ENCODE measurements at places on chromosomes 7 and 10. TPM values are rescaled to one million over a fixed set of nuclear protein-coding genes. Genes with fewer than 3 reads are reported as not detected.

Gene ADO
- total RNA-seq: 27.1 TPM

Gene INSYN2A
- 5.9 TPM for total RNA-seq

Gene DNAJB12
- total RNA-seq: 38.7 TPM

Gene AHR
- 103 TPM for total RNA-seq

Gene CARD11
- 2.0 TPM for total RNA-seq

Gene PKD2L1
- total RNA-seq: not detected

Gene GIMAP6
- total RNA-seq: 13.3 TPM

Gene SYT15
- 5.9 TPM for total RNA-seq

Gene NXPH1
- total RNA-seq: not detected

Gene ANKRD7
- 0.32 TPM for total RNA-seq

Gene IQUB
- total RNA-seq: 0.32 TPM

Gene AGR2
- 156 TPM for total RNA-seq

Gene MYL10
- total RNA-seq: not detected

Gene SPAG6
- total RNA-seq: 4.9 TPM

Gene IFIT1
- 11.4 TPM for total RNA-seq

Gene CYP2E1
- 0.98 TPM for total RNA-seq

Gene KDM7A
- total RNA-seq: 37.1 TPM

Gene COA1
- total RNA-seq: 39.0 TPM

Gene ANXA11
- total RNA-seq: 102 TPM

Gene SLC39A12
- 0.16 TPM for total RNA-seq

Gene CCL26
- total RNA-seq: not detected

Gene FZD8
- total RNA-seq: 9.5 TPM

Gene GNG11
- total RNA-seq: 25.4 TPM

Gene CYP17A1
- total RNA-seq: not detected

Gene TMEM26
- 17.4 TPM for total RNA-seq

Gene FGL2
- 62.1 TPM for total RNA-seq

Gene MPP7
- total RNA-seq: 18.0 TPM

Gene SLC26A5
- 3.6 TPM for total RNA-seq

Gene PILRB
- total RNA-seq: 75.4 TPM

Gene SVOPL
- total RNA-seq: not detected

Gene PALD1
- total RNA-seq: 7.5 TPM

Gene NPFFR1
- not detected for total RNA-seq

Gene INMT
- 7.8 TPM for total RNA-seq

Gene EPO
- total RNA-seq: not detected

Gene FAM25G
- total RNA-seq: not detected

Gene ZNF503
- total RNA-seq: 7.6 TPM

Gene SORCS1
- total RNA-seq: 2.9 TPM

Gene HOXA2
- total RNA-seq: 5.4 TPM

Gene IFIT1B
- total RNA-seq: not detected

Gene PWWP2B
- total RNA-seq: 13.4 TPM

Gene ADARB2
- total RNA-seq: 0.32 TPM

Gene PIP
- total RNA-seq: 140 TPM

Gene NKX2-3
- 0.15 TPM for total RNA-seq

Gene ZC3HAV1L
- total RNA-seq: 19.3 TPM

Gene IL6
- total RNA-seq: 3.8 TPM

Measured in breast epithelium (tissue), 4 donors.